ENCODE measurements at places on chromosomes 7 and 10.

DNA sequence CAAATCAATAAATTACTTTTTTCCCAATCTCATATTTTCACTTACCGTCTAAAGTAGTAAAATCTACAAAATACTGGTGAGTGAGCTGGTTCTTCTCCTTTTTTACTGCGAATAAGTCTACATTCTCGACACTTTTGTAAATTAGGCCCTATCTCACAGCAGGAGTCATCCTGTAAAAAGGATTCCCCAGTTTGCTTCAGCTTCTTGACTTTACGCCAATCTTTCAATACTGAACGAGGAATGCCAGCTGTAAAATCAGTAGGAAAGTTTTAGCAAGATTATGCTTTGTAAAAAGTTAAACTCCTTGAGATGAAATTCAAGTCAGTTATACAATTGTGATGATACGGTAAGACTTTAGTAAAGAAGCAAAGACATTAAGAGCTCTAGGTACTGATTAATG lies 67.3 kb downstream of the NRBF2 start:
- no peak for DNase-seq

GRCh38 chr7:74263399-74264120 lies 9.4 kb upstream of the RFC2 start:
- DNase-seq = no peak

GRCh38 chr7:47380325-47381133 lies 201.4 kb downstream of the TNS3 start:
- DNase-seq = no peak

DNA sequence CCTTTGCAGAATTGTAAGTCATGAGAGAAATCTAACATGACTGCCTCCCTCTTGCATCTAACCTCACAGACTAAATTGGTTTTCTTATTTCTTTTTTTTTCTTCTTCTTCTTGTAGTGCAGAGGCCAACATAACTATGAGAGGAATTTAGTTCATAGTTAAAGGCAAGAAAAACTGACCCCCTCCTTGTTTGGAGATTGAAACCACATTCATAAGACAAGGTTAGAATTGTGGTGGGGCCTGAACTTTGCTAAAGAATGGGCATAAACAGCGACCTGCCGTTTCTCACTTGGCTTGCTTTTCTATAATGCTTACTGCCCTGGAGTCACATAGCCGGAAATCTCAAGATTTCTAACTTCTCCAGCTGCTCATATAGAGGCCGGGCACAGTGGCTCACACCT lies 2.4 kb upstream of the POLM start:
- DNase-seq = no peak

GRCh38 chr10:30917789-30918188 lies 113.9 kb downstream of the ZNF438 start:
- DNase-seq = no peak

- DNase-seq = no peak
Measured at GRCh38 chr7:155863721-155864151, 51.5 kb upstream of the SHH start.

GRCh38 chr7:151271699-151272355 lies 23.3 kb upstream of the SMARCD3 start:
- no peak for DNase-seq

DNA sequence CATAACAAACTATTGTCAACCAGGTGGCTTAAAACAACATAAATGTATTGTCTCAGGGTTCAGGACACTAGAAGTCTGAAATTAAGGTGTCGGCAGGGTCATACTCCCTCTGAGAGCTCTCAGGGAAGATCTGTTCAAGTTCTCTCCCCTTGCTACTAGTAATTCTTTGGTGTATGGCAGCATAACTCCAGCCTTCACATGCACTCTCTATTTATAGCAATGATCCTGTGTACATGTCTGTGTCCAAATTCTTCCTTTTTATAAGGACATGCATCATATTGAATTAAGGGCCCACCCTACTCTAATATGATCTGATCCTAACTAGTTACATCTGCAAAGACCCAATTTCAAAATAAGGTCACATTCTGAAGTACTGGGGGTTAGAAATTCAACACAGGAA lies 27.2 kb downstream of the CACNA2D1 start:
- no peak for DNase-seq

DNA sequence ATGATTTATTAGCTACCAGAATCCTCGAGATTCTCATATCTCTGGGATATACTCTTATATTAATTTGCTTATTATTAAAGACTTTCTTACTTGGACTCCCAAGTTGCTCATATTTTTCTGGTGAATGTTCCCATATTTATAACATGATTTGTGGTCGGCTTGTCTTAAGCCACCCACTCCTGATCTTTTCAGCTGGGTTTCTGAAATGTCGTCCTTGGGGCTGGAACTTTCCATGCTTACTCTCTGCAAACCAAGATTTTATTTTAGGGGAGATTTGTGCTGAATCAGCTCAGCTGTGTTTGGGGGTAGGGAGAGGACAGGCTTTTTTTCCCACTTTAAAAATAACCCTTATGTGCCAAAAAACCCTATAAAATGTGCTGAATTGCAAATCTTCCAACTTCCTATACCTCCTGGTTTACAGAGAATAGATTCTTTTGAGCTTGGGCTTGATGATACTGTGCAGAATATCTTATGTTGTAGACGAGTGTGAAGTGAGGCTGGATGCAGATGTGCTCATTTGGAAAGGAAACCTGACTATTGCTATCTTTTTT lies 162.1 kb downstream of the SND1 start:
- no peak for DNase-seq

DNA sequence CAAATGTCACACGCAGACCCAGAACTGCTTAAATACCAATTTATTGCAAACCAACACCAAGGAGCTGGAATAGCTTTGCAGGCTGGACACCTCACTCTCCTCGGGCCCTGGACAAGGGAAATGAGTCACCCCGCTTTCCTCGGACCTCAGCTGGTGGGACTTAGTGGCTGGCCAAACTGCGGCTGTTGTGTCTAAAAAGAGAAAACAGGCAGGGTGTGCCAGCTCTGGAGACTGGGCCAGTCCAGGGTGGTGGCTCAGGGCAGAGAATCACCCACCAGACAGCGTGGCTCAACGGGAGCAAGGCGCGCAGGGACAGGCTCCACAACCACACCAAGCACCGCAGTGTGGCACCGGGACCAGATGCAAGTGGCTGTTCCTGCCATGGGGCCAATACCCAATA lies 58.2 kb upstream of the CAMK2B start:
- no peak for DNase-seq

DNA sequence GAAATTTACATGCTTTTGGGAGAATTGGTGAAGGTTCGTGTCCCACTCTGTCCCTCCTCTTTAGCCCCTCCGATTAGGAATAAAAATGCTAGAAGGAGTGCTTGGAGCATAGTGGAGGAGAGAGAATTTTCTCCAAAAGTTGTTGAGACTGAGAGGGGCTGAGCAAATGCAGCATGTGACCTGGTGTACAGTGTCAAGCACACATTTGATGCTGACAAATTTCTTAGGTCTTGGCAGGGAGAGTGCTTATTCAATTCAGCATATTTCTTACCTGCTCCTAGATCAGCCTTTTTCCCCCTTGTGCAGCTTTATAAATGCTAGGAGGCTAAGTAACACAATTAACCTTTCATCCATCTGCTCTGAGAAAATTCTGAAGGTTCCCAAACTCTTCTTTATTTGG lies 189.0 kb downstream of the GALNT17 start:
- no peak for DNase-seq

GRCh38 chr7:71611986-71612385 lies 480.0 kb downstream of the GALNT17 start:
- no peak for DNase-seq

DNA sequence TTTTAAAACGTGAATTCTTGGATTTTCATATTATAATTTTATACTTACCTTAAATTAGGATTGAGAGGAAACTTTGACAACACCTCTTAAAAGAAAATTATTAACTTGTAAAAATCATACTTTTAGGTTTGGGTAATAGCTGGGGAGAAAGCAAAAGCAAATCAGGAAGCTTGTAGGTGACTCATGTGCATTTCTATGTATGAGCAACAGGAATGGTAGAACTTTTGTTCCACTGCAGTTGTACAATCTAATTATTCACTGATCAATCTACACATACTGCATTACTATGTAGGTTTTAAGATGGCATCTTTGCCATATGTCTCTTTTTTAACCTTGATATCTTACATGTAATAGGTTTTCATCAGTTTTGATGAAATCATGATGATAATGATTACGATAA lies 223.2 kb downstream of the PRKG1 start:
- no peak for DNase-seq

DNA sequence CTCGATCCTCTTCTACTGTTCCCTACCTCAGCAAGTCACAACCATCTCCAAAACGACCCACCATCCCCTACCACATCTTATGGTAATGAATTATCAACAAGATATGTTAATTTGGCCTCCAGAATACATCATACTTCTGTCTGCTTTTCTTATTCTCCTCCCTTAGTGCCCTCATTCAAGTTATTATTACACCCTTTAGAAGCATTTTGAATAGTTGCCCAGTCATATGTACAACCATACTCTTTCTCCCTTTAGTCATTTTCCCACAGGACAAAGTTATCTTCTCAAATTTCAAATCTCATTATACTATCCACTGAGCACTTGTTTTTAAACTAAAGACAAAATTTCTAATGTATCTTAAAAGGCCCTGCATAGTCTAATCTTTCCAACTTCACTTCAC lies 71.0 kb downstream of the GNAT3 start:
- no peak for DNase-seq

DNA sequence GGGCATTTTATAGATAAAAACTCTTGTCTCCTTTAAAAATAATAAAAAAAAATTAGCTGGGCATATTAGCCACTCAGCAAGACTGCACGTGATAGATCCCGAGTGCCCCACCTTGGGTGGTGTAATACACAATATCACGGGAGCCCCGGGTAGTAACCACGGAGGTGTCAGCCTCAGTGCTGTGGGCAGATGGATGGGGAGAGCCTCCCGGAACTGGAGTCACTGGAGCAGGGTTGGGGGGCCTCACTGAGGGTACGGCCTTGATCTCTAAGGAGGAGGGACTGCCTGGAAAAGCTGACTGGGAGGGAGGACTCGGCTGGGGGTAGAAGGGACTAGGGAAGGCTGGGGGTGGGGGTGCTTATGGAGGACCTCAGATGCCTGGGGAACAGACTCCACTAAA lies 12.6 kb downstream of the LEP start:
- DNase-seq = no peak

- no peak for DNase-seq
Measured at GRCh38 chr10:90959826-90960225, 38.9 kb upstream of the ANKRD1 start.

GRCh38 chr7:11194492-11194891 lies 220.8 kb downstream of the PHF14 start:
- no peak for DNase-seq

- DNase-seq = no peak
Measured at GRCh38 chr7:100720279-100720670, at the start of gene EPO. EPO (plus strand) TSS chr7:100720468; CDS start chr7:100720981, 513 bp downstream.

DNA sequence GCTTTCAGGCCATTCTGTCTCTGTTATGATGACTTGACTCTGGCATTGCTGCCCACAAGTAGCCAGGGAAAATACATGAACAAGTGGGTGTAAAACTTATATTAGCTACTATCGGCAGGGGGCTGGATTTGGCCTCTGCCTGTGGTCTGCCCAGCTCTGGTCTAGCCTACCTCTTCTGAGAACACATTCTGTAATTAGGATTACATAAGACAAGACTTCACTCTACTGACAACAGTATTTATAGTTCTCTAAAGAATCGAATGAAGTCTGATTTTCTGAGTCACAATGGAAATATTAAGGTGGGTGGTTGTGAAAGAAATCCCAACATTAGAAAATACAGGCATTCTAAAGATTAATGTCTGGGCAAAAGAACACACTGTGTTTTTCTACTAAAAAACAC lies 55.5 kb downstream of the DLD start:
- no peak for DNase-seq

DNA sequence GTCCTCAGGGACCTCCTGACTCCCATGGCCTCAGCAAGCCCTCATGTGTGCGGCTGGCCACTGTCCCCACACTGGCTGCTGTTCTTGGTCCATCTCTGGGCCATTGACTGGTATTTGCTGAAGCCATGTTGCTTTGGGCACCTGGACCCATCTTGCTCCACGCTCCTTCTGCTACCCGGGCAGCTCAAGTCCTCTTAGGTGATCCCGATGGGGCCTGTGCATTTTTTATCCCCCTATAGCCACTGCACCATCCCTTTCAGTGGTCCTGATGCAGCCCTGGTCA lies 16.7 kb downstream of the RAMP3 start:
- DNase-seq = no peak

DNA sequence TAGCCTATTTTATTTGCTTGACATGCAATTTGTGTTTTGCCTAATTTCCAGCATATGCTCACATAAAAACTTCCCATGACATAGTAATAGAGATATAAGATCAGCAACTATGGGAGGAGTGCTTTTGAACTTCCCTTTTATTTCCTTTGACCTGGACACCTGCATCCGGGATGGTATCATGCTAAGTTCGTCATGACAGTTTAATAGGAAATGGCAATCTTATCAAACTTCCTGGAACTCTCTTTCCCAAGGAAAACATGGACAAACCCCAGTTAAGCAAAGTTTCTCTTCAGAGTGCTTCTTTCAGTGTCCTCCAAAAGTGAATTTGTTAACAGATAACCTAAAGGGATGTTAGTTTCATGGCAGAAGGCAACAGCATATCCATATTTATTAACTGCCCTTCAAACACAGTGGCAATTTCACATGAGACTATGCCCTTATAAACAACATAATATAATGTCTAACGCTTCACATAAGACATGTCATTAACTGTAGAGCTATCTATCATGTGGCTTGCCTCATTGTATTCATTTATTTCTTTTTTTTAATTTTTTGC lies 474.7 kb upstream of the SEMA3A start:
- no peak for DNase-seq

DNA sequence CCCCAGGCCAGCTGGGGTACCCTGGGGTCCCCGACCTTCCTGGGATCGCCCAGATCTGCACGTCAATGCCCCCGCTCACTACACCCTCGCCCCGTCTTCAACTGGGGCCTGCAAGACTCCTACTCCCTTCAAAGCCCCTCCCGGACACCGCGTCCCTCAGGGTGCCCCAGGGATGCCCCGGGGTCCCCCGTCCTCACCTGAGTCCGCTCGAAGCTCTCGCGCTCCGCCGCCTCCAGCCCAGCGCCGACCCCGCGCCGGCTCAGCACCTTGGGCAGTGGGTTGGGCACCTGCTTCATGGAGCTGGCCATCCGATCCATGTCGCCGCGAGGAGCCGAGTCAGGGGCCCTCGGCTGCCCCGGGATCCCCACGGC lies at the start of gene HIP1:
Gene HIP1, minus strand, starts transcription at position 338 of the 371 bp plus-strand sequence. Its CDS starts 21 bp downstream, at position 317.
- DNase-seq = no peak

DNA sequence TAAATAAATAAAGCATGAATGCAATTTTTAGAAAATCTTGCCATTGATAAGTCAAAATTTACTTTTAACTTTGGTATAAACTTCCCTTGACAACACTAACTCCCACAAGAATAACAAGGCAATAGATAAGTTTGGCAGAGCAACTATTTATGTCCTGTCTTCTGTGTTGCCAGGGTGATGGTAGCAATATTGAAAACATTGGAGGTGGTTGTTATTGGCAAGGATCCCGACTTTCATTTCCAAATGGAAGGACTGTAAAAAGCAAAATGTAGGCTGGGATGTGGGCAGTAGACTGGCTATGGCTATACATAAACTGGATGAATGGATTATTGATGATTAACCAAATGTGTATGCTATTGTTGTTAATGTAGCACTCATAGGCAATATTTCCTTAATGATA lies 134.9 kb upstream of the CACNA2D1 start:
- no peak for DNase-seq

All from T-helper 2 cell treated with Interferon-gamma antibody and Interleukin-4, amounts not matched to agents 5 μg/mL and 100 μg/mL, for 36 hours (primary cell).